ENCODE measurements at places on chromosomes 7 and 10.

DNA sequence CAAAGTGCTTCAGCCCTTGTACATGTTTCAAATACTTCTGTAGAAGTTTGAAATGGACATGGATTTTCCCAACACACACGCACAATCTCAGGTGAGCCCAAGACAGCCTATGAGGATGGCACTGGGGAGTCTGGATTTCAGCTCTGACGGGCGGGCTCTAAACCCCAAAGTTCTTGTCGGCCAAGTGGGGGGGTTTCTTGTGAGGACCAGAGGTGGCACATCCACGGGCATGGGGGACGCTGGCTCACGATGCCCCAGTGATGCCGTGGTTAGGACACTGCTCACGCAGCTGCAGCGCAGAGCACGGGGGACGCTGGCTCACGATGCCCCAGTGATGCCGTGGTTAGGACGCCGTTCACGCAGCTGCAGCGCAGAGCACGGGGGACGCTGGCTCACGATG is 280.1 kb downstream of the DNAJB6 start:
- DNase-seq, result no peak

DNA sequence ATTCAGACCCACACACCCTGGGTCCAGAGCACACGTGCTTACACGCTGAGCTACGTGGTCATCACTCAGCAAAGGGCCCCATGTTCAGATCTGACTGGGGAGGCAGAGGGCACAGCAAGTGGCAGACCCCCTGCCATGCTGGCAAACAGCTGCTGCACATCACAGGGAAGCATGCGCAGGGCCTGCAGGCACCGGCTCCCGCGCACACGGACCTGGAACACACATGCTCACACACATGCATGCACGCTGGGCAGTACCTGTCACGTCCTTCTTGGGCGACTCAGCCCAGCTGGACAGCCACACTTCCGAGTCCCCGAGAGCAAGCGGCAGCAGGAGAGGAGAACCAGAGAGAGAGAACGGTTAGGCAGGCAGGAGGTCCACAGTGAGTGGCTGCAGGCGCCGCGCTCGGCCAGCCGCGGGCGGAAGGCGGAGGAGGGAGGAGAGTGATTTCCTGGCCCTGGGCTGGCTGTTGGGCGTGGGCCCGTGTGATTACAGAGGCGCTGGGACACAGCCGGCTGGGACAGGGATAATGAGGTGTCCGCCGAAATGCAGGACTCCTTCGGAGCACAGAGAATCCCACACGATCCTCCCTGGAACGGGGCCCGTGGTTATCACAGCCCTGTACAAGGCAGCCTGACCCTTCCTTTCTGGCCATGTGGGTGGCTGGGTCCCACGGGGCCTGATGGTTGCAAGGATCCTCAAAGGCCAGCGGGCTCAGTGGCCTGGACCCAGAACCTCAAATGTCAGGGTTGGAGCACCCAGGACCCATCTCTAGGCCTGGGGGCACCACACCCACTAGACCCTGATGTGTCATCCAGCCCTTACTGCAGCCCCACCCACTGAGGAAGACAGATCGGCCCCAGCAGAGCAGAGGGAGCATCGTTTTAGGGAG is 175.1 kb downstream of the NEURL1 start:
- DNase-seq, result no peak

- DNase-seq, result no peak
Observed at GRCh38 chr7:20959281-20959680, 172.6 kb upstream of the SP8 start.

DNA sequence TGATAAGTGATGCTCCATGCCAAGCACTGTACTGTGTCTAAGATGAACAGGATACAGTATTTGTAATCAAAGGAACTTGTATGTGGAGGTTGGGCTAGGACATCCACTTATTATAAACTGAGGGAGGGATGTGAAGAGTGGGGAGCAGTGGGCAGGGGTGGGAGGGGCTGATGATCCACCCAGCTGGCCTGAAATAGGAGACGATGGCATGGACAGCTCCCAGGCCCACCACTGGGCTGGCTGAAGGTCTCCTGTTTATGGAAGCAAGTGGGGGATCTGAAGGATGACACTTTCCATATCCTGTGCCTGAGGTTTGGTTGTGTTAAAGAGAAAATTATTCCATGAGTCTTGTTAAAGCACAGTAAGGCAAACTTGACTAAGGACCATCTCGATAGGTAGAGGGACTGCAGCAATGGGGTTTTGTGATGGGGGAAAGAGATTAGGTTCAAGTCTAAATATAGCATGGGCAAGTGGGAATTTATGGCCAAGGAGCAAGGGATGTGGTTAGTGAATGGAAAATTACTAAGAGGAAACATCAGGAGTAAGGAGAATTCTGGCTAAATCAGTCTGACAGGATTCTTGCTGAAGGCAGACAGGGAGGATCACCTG is 124.6 kb downstream of the CCNY start:
- DNase-seq, result no peak

DNA sequence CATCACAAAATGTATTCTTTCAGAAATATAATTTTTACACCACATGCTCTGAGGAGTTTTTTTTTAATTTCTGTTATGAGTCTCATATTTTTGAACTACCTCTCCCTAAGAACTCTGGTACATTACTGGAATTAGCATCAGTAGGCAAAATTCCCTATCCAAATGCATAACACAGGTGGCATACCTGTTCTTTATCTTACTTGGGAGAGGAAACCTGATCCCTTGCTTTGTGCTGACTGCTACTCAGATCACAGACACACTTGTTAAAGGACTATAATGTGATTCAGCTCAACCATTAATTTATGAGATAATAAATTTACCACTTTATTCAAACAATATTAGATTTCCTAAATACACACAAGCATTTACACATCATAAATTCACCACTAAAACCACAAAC is 617.2 kb downstream of the GRM8 start:
- no peak for DNase-seq

- DNase-seq, result no peak
Observed at GRCh38 chr10:33519130-33519860, 184.8 kb upstream of the NRP1 start.

DNA sequence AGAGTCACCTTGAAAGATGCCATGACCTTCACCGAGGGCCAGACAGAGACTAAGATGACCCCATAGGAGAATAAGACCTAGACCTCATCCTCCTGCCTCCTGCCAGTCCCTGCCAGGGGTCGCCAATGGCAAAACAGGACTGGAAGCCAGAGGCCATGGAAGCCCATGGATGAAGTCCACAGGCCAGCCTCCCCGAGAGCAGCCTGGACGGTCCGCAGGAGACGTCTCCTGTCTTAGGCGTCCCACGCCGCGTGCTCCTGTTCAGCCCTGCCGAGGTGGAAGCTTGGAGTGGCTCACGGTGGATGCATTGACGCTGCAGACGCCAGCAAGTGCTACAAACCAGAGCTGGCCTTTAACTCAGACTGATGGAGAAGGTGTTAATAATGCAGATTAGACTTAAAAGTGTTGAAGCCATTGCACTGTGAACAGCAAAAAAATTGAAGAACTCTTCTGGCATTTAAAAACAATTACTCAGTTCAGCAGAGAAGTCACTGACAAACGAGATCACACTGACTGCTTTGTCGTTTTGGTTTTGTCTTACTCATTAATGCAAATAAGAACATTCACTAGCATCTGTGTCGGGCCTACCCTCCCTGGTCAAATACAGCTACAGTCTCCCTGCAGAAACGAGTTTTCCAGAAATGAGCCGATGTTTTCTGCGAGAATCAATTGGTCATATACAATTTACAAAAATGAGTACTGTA is 38.1 kb upstream of the FAM20C start:
- DNase-seq, result no peak

- no peak for DNase-seq
Observed at GRCh38 chr10:36666451-36666850, 458.9 kb upstream of the ANKRD30A start.

- no peak for DNase-seq
Observed at GRCh38 chr10:35486297-35486990, 118.7 kb upstream of the GJD4 start.

DNA sequence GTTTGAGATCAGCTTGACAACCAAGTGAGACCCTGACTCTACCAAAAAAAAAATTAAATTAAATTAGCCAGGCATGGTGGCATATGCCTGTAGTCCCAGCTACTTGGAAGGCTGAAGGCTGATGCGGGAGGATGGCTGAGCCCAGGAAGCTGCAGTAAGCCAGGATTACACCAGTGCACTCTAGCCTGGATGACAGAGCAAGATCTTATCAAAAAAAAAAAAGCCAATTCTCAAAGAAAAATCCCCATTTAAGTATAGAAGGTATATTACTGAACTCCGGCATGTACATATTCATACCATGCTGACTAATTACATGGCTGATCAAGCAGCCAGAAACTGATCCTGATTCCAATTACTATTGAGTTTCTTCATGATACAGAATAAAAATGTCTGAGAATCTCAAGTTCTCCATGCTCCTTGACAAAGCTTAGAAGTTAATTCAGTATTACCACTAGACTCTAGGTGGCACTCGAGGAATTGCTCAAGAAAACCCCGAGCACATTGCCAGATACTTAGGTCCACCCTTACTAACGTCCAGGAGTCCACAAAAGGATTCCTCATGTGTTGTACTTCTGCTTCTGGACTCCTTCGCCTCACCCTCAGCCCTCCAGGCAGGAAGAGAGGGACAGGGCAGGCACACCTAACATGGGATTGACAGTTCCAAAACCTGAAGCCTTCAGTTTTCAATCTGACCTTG is 148.9 kb downstream of the PARD3 start:
- DNase-seq, result no peak

DNA sequence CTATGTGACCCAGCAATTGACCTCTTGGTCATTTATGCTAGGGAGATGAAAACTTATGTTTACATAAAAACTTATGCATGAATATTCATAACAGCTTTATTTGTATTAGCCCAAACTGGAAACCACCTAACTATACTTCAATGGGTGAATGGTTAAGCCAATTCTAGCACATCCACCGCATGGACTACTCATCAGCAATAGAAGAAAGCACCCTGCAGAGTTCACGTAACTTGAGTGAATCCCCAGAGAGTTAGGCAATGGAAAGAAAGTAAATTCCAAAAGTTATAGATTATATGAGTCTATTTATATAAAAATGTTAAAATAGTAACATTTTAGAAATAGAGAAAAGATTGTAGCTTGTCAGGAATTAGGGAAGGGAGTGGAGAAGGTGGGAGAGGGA is 60.2 kb upstream of the NRG3 start:
- DNase-seq, result no peak

DNA sequence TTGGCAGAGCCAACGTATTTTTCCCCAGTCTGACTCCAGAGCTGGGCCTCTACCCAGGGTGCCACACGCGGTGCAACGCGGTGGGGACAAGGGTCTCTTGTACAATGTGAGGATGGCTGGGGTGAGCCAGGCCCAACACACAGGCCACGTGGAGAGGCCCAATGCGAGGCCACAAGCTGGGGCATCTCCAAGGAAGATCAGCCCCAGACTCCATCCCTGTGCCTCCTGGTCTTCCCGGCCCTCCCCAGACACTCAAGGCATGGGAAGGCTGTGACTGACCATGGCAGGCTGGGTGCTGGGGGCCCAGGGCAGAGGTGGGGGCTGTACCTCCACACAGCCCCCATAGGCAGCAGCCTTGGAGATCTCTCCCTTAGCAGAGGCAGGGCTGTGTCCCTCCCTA is 135.3 kb upstream of the FAM20C start:
- no peak for DNase-seq

GRCh38 chr7:132939495-132939894 is 142.4 kb downstream of the CHCHD3 start:
- DNase-seq, result no peak

- DNase-seq, result no peak
Observed at GRCh38 chr7:107372298-107372697, 97.6 kb upstream of the GPR22 start.

DNA sequence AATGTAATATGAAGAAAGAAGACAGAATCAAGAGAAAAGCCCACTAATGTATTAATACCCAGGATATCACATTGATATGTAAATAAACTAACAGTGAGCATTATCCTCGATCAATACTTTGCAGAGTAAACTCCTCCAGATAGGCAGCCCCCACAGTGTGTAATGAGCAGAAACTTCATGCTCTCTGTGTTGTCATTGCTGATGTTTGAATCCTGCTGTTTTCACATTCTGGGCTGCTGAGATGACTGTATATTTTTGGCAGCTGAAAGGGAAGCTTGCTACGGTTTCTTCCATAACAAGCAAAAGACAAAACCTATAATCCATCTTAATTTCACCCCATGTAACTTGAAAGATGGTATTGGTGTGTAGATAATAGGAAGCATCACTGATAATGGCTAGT is 15.3 kb upstream of the THSD7A start:
- no peak for DNase-seq

- DNase-seq, result no peak
Observed at GRCh38 chr10:77566914-77567566, 70.6 kb downstream of the KCNMA1 start.

DNA sequence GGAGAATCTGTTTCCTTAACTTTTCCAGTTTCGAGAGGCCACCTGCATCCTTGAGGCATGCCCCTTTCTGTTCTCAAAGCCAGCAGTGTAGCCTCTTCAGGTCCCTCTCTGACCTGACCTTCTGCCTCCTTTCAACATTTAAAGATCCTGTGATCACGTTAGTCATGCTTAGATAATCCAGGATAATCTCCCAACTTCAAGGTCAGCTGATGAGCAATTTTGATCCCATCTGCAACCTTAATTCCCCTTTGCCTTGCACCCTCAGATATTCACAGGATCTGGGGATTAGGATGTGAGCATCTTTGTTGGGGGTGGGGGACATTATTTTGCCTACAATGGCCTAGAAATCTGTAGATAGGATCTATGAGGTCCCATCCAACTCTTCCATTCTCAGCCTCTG is 8.0 kb downstream of the HKDC1 start:
- no peak for DNase-seq

- no peak for DNase-seq
Observed at GRCh38 chr10:95246582-95247051, 44.2 kb downstream of the PDLIM1 start.

DNA sequence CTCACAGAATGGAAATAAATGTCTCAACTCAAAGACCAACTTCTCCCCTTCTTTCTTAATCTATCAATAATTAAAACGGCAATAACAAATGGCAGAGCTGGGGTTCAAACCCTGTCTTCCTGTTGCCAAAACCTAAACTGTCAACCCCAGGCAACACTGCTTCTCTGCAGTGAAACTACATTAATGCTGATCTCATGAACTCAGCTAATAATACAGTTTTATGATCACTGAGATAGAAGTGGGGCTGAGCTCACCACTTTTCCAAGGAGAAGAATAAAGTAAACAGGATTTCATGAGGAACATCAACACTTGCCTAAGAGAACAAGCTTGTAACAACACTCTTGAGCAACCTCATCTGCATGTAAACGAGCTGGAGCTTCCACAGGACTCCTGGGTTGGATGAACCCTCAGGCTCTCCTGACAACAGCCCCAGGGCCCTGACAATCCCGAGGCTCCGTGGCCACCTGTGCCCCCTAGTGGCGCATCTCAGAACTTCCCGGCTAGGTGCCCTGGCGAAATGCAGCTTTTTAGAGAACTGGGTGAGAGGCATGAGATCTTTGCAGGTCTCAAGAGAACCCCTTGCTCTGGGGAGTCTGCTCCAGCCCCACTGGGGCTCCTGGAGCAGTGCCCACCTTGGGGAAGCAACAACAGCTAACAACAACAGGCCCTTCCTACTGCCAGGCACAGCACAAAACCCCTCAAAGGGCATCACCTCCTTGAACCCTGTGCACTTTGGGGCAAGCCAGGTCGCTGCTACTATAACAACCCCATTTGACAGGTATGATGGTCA is 169.3 kb downstream of the SH3PXD2A start:
- peak; percentile 79 for DNase-seq

Data from GM12892 (cell line).